AG10803 (cell line): ENCODE measurements at places on chromosomes 7 and 10.

DNA sequence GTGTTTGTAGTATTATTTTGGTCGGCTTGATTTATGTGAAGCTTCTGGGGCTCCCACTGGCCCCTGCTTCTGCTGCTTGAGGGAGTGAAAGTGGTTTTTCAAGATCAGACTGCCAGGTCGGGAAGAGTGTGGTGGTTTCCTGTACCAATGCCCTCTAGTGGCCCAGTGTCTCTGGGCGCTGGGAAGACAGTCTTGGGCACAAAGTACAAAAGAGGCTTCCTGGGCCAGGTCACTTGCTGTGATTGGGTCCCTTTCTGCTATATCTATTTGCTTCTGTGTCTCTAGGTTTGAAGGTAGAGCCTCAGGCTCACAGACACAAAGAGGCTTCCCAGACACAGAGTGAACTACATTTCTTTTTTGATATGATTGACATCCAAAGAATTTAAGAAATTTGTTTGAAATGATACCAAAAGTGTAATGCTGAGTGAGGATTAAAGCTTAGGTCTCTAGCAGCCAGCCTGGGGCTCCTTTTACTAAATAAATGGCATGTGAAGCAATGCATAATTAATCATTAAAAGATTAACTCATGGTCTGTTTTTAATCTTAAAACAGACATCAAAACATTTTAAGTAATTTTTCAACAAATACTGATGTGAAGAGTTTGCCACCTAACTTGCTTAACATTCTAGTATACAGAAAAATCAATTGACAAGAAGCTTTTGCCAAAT lies 36.3 kb downstream of the ABCB1 start:
- DNase-seq, result no peak

DNA sequence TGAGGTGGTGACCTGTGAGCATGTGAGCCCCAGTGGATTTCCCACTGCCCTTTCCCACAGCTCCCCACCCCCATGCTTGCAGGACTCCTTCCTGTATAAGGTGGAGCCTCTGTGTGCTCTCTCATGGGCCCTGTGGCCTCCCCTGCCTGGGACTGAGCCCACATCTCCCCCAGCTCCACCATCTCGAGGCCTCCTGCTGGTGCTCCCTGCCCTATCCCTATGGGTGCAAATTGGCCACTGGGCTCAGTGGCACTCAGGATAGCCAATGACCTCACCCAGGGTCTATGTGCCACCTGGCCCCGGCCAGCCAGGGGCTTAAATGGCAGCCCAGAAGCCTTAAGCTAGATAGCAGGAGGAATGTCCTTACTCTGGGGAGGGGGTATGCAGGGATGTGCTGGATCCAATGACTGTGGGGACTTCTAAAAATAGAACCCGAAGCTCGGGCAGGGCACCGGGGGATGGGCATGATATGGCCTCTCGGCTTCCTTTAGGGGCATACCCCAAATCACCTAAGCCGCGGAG lies 2.0 kb downstream of the LDB3 start:
- no peak for DNase-seq

DNA sequence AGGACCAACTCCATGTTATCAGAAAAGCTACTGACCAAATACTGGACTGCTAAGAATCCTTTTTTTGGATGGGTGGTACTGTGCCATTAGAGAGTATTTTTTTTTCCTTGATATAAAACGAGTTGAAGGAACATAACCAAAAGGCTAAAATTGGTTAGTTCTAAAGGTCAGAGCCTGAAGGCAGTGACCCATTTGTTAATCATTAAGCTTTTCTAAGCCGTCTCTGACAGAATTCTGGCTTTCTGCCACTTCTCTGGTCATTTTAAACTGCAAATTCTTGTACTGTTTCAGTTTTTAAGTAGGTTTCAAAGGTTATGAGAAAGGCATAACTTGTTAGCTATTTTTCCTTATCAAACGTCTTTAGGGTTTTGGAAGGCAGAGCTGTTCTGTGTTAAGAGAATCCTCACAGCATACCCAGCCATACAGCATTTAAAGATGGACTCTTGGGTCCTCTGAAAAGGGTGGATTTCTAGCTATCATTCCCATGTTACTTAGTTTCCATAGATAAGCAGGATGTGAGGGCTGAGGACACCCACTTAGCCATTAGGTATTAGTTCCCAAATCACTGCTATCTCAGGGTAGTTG lies 196.8 kb downstream of the RNLS start:
- DNase-seq, result no peak

GRCh38 chr7:77913977-77914607 lies 115.5 kb downstream of the PHTF2 start:
- no peak for DNase-seq

GRCh38 chr7:121398246-121398645 lies 2.1 kb upstream of the FAM3C start:
- DNase-seq, result no peak

GRCh38 chr7:56097700-56098099 lies 4.9 kb upstream of the PHKG1 start:
- peak; percentile 96 for DNase-seq
